ENCODE measurements at places on chromosomes 5 and 9.

GRCh38 chr9:6230037-6230780 is 14.6 kb downstream of the IL33 start:
- DNase-seq: no peak

DNA sequence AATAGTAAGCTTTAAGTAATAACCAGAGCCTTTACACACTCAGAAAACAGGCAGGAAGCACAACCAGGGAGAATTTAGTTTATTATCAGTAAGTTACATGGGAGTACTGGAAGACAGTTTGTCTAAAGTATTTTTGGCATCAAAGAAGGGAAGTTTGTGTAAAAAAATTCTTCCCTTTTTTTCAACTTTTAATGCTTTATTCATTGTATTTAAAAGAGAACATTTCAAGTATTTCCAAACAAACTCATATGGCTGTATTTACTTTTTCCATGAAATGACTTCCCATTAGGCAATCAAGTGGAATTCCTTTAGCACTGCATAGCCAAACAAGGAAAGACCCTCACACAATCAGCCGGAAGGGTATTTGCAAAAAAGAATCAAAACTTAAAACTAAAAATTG is 26.7 kb downstream of the RNF145 start:
- DNase-seq: no peak

GRCh38 chr5:123157791-123158581 is 68.9 kb downstream of the PRDM6 start:
- DNase-seq: no peak

DNA sequence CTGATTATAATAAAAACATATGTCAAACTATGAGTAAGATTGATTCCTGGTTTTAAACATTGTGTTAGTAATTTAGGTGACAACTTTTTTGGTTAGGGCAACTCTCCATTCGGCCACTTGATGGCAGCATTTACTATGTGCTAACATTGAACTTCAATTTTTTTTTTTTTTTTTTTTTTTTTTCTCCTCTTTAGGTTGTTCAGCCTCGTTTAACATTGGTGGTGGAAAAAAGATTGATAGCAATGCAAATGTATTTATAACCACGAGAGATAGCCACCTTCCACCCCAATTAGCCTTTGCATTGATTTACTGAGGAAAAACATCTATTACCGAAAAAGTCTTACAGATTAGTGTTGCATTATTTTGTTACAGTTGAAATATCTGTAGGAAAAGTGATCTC is 159.1 kb downstream of the CSNK1G3 start:
- DNase-seq: no peak

All from caudate nucleus (tissue), 63 donors.